ENCODE measurements at places on chromosomes 4 and X. TPM values are rescaled to one million over a fixed set of nuclear protein-coding genes. Genes with fewer than 3 reads are reported as not detected.

DNA sequence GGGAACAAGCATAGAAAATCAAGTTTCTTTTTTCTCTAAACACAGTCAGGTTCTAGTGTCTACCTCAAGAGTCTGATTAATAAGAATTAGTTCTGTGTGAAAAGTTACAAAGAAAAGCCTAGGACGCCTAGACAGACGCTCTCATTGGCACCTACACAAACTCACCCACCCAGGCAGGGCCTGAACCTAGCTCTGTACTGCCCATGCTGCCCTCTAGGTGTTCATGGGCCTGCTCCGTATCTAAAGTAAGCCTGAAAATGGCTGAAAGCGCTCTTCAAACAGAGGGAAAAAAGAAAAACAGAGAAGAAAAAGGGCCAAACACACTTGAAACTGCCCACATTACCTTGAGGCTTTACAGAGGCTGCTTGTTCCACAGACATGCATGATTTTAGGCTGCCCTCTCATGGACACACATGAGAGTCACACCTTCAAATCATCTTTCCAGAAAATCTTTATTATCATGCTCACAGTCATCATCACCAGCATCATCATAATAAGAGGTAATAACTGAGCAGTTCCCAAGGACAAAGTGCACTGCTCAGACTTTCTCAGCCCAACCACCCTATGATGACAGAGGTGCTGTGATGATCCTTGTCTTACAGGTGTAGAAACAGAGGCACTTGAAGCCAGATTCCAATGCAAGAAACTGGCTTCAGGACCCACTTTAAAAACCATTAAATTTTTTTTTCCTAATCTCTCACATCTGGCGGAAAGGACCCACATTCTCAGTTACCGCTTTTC lies 49.6 kb downstream of the MAP7D2 start:
- peak; percentile 71 for DNase-seq

SLITRK4 gene
- total RNA-seq: not detected

RTL9 gene
- 0.03 TPM for total RNA-seq

DNA sequence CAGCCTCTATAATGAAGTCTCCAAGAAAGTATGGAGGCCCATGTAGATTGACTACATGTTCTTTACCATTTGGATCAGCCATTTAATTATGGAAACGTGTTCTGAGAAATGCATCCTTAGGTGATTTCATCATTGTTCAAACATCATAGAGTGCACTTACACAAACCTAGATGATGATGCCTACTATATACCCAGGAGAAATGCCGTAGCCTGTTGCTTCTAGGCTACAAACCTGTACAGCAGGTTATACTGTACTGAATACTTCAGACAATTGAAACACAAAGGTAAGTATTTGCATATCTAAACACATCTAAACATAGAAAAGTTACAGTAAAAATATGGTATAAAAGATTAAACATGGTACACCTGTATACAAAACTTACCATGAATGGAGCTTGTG lies 186.5 kb upstream of the FSTL5 start:
- DNase-seq: no peak

DNA sequence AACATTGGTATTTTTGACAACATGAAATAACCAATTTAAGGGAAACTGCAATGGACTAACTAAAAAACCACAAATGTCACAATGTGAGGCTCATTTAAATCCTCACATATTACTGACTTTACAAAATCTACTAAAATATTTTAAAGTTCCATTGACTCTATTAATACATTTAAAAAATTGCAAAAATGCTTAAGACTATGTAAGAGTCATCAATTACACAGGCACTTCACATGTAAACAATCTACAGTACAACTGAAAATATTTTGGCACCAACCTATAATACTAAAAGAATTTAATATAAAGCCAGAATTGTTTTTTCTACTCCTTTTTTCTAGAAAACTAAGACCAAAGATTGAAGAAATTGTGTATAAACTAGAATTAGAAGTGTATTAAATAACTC lies 76.8 kb upstream of the RBMXL3 start:
- DNase-seq: no peak

GRCh38 chrX:107747596-107748161 lies 27.9 kb downstream of the TSC22D3 start:
- no peak for DNase-seq

GRCh38 chr4:132918096-132918495 lies 231.0 kb upstream of the PCDH10 start:
- no peak for DNase-seq

TMPRSS11D gene
- not detected for total RNA-seq

- DNase-seq: no peak
These were observed 30.9 kb downstream of the BMP2K start for GRCh38 chr4:78806943-78807460.

DNA sequence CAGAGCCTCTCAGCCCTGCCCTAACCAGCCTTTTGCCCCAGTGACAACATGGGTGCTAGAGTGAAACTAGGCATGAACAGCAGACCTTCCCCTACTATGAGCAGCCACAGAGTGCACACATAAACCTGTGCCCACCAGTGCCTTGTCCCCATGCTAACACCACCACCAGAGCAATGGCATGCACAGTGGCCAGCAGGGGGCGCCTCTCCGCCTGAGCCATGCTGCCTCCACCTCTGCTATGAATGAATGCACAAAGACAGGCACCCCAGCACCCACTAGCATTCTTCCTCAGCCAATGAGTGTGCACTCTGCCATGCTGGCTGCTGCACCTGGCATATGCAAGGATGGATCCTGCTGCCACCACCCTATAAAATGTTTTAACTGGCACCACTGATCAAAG lies 286.9 kb upstream of the FGF16 start:
- no peak for DNase-seq

GRCh38 chrX:110142096-110142495 lies 139.2 kb downstream of the TMEM164 start:
- DNase-seq: no peak

DNA sequence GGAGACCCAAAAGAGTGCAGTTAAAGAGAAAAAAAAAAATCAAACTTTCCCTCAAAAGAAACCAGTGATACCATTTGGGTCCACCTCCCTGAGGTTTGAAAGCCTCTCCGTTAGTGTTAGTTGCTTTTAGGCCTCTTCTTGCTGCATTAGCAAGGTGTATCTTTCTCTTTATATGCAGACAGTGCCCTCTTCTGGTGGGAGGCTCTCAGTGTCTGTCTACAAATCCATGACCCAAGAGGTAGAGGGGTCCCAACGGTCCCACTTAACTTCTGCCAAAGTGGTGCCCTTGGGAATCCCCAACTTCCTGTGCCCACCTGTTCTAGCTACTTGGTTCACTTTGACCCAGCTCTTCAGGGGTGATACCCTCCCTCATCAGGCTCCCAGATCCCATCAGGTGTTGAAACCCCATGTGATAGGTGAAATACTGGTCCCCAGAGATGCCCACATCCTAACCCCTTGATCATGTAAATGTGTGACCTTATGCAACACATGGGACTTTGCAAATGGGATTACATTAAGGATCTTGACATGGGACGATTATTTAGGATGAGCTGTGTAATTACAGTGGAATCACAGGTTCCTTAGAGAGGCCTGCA lies 63.7 kb upstream of the CD99 start:
- peak; percentile 59 for DNase-seq

DDIT4L gene
- 2.1 TPM for total RNA-seq

- DNase-seq: peak; percentile 14
These were observed 156.6 kb downstream of the CAMK2D start for GRCh38 chr4:113604955-113605354.

DNA sequence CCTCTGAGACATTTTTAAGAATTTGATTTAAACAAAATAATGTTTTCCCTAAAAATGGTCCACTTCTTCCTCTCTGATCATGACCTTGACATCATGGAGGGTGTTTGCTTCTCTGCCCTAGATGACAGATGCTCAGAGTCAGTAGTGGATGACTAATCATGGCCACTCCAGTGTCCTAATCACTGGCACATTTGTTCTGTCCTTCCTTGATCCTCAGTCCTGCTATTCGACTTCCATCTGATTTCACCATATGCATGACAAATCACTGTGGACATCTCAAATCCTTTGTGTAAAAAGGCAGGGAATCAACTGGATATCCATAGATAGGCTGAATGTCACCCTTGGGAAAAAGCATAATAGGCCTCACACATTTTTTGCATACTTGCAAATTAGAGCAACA lies 9.0 kb downstream of the CRMP1 start:
- no peak for DNase-seq

DNA sequence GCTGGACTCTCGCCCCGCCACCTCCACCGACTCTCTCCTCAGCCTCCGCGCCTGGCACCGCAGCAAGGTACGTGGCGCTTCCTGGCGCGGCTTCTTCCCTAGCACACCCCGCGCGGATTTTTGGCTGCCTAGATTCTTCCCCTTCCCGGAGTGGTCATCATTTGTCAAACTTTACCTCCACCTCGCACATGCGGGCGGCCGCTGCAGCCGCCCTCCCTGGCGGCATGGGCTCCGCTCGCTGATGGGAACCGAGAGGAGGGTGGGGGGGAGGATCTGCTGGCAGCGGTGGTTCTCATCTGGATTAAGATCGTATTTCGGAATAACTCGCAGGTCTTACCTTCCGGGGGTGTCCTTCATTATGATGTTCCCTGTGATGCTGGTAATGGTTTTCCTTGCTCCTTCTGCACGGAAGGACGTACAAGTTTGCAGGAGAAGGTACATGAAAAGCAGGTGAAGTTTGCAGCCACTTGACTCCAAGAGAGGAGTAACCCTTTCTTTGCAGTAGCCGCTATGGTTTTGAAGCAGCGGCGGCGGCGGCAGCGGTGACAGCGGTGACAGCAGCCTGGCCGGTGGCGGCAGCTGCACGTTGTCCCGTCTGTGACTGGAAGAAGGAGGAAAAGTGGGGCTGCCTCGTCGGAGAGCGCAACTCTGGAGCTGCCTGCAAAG lies 2183.9 kb upstream of the TENM3 start:
- no peak for DNase-seq

TMSB15A gene
- total RNA-seq: 9.3 TPM

DNA sequence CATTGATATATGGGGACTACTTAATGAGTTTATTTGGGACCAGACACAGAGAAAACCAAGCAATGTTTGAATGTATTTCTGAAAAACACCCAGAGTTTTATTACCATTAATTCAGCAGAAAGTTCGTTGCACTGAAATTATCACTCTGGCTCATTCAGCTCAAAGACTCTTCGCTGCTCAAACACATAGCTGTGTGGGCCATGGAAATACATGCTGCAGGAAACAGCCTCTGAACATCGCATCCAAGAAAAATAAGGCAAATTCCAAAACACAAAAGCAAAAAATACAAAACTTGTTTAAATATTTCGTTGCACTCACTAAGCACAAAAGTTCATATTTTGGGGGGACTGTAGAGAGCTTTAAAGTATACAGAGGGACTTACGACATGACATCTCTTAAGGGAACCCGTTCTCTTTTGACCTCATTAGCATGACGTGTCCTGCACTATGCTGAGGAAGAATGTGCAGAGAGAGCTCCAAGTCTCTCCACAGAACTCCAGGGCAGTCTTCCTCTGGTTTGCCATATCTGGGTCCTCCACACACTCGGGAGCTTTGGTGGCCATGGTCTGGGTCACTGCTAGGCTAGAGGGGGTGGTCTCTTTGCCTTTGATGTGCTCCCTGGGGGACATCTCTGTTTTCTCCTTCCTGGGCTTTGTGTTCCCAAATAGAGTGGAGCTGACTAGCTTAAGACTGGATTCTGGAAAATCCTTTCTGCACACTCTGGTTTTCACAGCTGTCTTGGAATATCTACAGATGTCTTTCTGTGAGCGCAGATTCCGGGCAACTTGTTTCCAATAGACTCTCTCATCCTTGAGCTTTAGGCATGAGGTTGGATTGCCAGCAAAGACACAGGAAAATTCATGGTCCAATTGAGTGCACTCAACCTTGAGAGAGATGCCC lies 2.8 kb downstream of the FGFBP1 start:
- no peak for DNase-seq

GRCh38 chr4:131091896-131092295 lies 1995.9 kb downstream of the C4orf33 start:
- peak; percentile 14 for DNase-seq

DNA sequence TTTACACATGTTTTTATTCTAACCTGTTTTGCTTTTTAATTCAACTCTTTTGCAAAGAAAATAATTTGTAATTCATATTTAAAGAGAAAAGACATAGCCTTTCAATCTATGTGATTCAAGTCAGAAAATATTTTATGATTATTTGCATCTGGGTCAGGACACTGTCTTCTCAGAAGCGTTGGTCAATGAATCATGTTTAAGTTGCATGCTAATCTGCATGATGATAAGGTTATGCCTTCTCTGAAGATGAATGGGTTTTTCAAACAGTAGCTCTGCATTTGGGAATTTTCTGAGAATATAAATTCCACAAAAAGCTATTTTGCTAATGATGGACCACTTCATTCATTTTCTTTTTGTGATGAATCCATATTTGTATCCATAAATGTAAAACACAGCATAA lies 282.5 kb downstream of the TMA16 start:
- no peak for DNase-seq

DNA sequence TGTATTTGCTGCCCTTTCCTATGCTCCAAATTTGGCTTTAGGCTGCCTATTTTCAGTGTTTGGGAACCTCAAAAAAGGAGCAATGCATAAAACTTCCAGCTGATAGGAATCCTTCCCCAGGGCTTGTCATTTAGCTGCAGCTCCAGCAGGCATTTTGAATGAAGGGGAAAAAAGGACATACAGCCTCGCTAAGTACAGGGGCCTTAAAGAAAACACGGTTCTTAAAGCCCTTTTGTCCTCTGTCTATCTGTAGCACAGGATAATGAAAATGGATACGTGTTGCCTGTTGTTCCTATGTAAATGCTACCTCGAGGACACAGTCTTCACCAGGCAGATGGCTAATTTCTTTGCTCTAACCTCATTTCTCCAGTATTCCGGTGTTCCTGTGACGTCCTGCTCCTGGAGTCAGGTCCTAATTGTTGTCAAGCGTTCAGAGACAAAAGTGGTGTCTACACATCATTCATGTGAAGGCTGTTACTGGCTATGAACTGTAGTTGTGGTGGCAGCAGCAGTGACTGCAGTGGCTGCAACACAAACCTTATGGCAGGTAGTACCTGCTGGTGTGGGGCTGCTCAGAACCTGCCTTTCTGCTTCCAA lies 117.4 kb downstream of the MGST2 start:
- DNase-seq: no peak

DNA sequence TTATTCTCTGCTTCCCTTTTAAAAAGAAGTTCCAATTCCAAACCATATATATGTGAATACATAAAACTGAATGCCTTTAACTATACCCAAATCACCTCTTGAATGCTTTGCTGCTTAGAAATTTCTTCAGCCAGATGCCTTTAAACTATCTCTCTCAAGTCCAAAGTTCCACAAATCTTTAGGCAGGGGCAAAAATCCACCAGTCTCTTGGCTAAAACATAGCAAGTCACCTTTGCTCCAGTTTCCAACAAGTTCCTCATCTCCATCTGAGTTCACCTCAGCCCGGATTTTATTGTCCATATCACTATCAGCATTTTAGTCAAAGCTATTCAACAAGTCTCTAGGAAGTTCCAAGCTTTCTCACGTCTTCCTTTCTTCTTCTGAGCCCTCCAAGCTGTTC lies 49.8 kb downstream of the SULT1B1 start:
- DNase-seq: no peak
